Hematopoietic multipotent progenitor cell treated with erythropoietin and hydrocortisone succinate and interleukin-3 and kit ligand, for 8 days (in vitro differentiated cells): ENCODE measurements at places on chromosomes 3 and 15.

- DNase-seq = peak; percentile 87
Measured at GRCh38 chr3:43638594-43639447, 17.0 kb upstream of the ANO10 start.

- peak; percentile 79 for DNase-seq
Measured at GRCh38 chr15:63436872-63437375, 55.3 kb upstream of the CA12 start.

DNA sequence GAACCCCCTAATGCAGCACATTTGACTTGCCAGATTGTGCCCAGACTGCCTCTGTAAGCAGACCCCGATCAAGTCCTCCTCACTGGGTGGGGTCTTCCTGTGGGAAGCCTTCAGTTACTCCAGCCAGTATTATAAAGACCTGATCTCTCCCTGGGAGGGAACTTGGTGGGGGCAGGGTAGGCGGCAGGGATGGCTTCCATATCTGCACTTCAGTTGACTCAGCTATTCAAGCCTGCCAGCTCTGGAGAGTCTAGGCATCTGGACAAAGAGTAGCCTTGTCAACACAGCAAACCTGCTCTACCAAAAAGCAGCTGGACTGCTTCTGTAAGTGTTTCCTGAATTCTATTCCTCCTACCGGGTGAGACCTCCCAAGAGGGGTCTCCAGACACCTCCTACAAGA lies 21.0 kb upstream of the SLC25A38 start:
- DNase-seq = peak; percentile 18

DNA sequence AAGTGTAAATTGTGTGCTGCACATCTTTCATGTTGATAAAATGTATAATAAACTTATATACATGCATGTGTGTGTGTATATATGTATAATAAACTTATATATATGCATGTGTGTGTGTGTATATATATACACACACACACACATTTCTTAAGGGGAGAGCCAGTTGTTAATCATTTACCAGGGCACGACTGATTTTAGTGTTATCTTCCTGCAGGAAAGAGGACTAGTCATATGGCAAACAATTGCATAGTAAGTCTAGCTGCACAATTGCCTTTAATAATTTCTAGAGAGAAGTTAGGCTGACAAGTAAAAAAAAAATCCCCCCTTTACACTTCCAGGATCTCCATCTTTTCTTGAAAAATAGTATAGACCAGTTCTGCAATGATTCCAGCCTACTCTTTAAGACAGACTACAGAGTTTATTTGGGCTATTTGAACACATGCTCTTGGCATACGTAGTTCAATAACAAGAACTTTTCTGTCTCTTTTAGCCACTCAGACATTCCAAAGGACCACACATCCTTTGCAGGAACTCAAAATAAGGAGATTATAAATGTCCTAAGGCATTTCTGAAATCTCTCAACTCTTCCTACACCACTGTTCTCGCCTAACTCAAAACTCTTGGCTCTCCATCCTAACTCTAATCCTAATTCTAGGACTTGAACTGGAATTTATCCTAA lies 163.6 kb upstream of the SETMAR start:
- DNase-seq = no peak

GRCh38 chr3:187841560-187841959 lies 96.3 kb upstream of the BCL6 start:
- DNase-seq = no peak

GRCh38 chr3:13332158-13332557 lies 88.0 kb downstream of the NUP210 start:
- no peak for DNase-seq

GRCh38 chr15:68560501-68561113 lies 18.2 kb upstream of the CORO2B start:
- DNase-seq = no peak

DNA sequence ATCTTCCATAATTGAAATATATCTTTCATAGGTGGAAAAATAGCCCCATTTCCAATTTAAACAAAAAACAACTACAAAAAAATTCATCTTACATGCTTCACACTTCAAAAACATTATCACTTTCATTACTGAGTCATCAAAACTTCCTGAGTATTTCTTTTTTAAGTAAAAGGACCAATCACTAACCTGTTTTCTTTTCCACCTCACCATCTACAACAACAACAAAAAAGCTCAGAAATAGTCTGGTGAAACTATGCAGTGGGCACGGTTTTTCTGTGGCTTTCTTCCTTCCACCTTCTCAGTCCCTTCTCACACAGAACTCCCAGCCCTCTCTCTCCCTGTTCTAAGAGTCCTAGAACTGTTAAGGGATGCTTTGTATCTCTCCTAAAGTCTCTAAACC lies 20.3 kb upstream of the TNIK start:
- DNase-seq = no peak

DNA sequence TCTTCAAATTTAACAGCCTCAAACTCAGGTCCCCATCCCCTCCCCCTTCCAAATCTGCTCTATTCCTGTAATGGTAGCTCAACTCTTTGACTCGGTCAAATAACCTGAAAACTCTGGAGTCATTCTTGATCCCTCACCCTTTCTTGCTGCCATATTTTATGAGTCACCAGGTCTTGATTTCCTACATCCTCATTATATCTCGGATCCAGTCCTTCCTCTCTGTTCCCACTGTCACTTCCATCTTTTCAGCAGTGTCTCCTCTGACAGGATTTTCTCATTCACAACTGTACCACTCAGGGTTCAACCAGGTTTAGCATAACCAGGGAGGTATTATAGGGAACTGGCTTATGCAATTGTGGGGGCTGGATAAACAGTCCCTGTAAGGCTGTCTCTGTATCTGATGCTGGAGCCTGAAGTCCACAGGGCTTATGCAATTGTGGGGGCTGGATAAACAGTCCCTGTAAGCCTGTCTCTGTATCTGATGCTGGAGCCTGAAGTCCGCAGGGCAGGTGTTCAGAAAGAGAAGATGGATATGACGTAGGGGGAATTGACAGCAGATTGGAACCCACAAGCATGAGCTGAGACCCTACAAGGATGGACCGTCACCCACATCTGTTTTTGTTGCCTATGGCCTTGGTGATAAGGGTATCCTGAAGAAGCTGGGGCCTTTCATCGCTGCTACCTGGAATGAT lies 9.1 kb upstream of the FETUB start:
- DNase-seq = peak; percentile 70

- no peak for DNase-seq
Measured at GRCh38 chr3:172568701-172569100, 45.5 kb upstream of the TNFSF10 start.

- no peak for DNase-seq
Measured at GRCh38 chr3:151345859-151346258, 16.5 kb upstream of the P2RY13 start.

DNA sequence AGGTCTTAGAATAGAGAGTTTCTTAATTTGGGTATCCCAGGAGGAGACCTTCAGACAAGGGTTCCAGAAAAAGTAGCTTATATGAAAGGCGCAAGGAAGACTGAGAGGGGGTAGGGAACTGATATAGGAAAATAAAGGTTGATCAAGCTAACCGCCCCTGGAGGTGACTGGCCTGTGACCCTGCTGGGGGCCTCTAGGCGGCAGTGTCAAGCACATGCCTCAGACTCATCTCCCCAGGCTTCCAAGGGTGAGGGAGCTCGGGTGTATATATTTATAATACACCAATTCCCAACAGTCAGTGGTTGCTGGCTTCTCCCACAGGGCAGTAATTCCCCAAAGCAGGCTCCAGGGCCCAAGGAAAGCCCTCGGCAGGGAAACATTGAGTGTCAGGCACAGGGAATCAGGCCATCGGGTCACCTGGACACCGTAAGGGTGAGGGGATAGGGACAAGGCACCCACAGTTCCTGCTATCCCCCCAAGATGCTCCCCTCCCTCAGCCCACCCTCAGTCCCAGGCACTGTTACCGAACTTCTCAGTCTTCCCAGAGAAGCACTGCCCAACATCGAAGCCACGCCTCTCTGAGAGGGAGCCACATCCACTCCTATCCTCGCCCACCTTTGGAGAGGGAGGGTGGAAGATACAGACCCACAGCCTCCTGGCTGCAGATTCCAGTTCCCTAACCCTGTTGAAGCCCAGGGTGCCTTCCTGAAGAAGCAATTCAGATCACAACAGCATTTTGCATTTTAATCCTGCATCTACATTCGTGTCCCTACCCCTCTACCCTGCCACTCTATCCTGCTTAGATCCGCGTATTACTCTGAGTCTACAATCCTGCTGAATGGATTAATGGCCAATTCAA lies 19.5 kb upstream of the CAV3 start:
- no peak for DNase-seq
